Inflammatory macrophage (primary cell): ENCODE measurements at places on chromosomes 1 and 21.
A peak's percentile ranks its signal among the peaks of the same experiment; 100 is the strongest.

GRCh38 chr1:201791779-201792173, 37.2 kb upstream of the IPO9 start:
- peak; percentile 19 for DNase-seq

DNA sequence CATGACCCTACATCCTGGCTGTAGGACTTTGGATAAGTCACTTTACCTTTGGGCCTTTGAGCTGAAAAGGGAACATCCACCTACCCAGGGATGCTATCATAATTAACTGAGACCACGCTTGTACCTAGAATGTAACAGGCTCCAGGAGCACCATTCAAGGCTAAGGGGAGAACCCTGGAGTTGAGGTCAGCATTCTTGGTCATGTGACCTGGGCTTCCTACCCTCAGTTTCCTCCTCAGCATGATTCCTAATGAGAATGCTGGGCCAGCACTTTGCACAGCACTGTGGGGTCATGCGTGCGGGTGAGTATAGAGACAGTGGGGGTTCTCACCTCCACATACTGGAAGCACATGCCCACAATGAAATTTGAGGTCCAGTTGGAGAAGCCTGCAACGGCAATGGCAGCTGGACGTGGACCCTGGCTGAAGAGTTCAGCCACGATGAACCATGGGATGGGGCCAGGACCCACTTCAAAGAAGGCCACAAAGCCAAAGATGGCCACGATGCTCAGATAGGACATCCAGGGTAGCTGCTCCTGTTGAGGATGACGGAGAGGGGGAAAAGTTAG, 31.3 kb downstream of the SLC2A1 start:
- DNase-seq: no peak

DNA sequence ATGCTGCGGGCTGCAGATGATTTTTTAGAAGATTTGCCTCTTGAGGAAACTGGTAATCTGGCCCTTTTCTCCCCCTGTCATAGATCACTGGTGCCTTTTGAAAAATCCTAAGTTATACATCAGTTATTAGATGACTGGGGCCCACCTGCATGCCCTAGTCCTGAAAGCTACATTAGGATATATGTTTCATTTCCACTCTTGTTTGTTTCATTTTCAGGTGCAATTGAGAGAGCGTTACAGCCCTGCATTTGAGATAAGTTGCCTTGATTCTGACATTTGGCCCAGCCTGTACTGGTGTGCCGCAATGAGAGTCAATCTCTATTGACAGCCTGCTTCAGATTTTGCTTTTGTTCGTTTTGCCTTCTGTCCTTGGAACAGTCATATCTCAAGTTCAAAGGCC, 8.1 kb upstream of the IFI44 start:
- no peak for DNase-seq

DNA sequence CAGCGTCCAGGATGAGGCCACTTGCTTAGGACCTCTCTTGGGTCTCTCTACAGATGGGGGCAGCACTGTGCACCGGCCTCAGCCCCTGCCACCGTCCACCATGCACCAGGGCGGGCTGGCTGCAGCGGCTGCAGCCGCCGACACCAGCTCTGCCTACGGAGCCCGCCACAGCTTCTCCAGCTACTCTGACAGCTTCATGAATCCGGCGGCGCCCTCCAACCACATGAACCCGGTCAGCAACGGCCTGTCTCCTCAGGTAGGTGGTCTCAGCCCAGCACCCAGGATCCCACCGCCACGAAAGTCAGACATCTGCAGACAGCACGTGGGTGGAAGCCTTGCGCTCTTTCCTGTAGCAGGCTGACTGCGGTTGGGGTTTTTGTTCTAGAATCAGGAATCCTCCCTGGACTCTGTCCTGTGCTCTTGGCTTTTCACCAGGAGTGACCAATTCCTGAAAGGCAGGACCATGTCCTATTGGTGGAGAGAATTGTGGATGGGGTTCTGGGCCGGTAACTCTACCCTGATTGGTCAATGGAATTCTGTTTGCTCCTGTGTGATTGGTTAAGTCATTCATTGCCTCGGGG, 72.5 kb downstream of the PAX7 start:
- no peak for DNase-seq

DNA sequence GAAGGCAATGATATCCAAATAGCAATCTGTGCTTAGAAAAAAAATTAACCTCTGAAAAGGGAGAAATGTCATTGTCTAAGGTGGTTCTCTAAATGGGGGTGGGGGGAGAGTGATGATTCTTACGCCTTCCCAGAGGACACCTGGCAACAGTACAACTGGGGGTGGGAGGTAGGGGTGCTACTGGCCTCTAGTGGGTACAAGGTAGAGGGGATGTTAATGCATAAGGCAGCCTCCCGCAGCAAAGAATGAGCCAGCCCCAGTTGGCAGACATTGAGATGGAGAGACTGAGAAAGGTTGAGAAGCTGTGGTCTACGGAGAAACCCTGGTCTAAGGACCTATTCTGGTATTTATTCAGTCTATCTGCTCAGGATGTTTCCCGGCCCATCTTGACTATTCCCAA, 472.2 kb upstream of the RUNX1 start:
- DNase-seq: no peak

- peak; percentile 83 for DNase-seq
These were observed 7.7 kb upstream of the MPZL1 start for GRCh38 chr1:167714098-167714438.
